BJ (cell line): ENCODE measurements at places on chromosomes 1 and 21. TPM values are rescaled to one million over a fixed set of nuclear protein-coding genes. Genes with fewer than 3 reads are reported as not detected.

NR5A2 gene
- polyA plus RNA-seq, result 0.11 and 0.12 TPM in 2 replicates

KCNJ10 gene
- not detected in 2 replicates for polyA plus RNA-seq

- no peak for DNase-seq
Observed at GRCh38 chr1:206809504-206810084, 37.3 kb upstream of the IL10 start.

DNA sequence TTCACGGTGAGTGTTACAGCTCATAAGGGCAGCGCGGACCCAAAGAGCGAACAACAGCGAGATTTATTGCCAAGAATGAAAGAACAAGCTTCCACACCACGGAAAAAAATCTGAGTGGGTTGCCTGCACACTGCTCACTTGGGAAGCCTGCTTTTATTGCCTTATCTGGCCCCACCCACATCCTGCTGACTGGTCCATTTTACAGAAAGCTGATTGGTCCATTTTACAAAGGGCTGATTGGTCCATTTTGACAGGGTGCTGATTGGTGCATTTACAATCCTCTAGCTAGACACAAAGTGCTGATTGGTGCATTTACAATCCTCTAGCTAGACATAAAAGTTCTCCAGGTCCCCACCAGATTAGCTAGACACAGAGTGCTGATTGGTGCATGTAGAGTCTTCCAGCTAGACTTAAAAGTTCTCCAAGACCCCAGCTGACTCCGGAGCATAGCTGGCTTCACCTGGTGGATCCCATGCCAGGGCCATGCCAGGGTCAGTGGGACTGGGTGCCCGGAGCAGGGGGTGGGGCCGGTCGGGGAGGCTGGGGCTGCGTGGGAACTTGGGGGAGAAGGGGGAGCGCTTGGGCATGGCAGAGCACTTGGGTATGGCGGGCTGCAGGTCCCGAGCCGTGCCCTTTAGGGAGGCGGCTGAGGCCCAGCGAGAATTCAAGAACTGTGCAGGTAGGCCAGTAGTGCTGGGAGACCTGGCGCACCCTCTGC lies 75.4 kb upstream of the ATP1A1 start:
- no peak for DNase-seq

DNA sequence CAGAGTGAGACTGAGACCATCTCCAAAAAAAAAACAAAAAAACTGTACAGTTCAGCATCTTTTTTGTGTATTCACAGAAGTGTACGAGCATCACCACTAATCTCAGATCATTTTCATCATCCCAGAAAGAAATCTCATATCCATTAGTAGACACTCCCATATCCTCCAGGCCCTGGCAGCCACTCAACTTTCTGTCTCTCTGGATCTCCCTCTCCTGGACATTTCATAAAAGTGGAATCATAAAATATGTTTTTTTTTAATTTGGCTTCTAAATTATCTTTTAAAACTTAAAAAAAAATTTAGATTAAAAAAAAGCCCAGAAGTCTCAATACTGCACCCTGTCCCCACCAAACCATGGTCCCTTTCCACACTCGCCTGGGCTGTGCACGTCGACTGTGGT lies 22.1 kb downstream of the RIPPLY3 start:
- DNase-seq, result no peak

DNA sequence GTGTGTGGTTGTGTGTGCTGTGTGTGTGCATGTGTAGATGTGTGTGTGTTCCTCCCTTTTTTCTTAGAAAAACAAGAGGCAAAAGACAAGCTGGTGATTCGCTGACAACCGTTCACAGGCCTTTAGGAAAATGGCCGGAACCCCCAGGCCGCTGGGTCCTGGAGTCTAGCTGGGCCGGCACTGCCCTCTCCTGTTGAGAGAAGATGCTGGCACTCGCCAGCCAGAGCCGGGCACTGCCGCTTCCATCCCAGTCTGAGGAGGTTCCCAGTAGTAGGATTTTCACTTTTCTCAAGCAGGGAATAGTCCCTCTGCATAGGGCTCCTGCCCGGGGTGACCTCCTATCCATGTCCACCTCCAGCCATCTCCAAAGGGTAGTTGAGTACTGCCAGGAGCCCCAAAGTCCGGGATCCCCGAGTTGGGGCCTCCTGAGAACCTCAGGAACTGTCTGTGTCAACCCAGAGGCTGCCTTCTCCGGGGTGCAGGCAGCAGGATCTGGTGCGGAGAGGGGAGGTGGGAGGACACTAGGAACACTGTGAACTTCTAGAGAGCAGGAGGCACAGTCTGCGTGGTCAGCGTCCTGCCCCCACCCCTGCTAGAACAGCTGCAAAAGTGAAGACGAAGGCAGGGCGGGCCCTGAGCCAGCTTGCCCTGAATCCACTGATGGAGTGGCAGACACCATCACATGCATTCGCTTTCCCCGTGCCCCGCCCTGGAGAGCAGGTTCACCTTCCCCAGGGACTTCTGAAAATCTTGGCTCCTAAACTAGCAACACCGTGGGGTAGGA lies 44.1 kb upstream of the ARHGEF16 start:
- DNase-seq, result no peak

DNA sequence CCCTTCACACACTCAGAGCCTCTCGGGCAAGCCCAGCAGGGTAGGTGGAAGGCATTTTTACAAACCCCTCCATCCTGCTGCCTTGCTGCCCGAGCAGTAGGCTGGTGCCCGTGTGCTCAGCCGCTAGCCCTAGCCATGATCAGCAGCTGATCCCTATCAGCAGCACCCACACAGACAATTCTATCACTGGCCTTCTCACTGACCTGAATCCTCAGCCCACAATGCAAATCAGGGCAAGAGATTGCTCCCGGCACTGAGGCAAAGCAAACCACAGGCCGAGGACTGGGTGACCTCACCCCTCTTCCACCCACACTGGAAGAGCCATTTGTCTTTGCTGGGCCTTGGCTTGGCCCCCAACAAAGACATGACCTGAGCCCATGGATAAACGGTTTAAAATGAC lies 895 bp upstream of the PDZK1 start:
- DNase-seq, result no peak

LYST gene
- polyA plus RNA-seq, result 7.2 and 9.5 TPM in 2 replicates

- no peak for DNase-seq
Observed at GRCh38 chr21:42063191-42063570, 7.9 kb upstream of the UMODL1 start.

- no peak for DNase-seq
Observed at GRCh38 chr1:159879136-159879535, 16.7 kb upstream of the VSIG8 start.

DNA sequence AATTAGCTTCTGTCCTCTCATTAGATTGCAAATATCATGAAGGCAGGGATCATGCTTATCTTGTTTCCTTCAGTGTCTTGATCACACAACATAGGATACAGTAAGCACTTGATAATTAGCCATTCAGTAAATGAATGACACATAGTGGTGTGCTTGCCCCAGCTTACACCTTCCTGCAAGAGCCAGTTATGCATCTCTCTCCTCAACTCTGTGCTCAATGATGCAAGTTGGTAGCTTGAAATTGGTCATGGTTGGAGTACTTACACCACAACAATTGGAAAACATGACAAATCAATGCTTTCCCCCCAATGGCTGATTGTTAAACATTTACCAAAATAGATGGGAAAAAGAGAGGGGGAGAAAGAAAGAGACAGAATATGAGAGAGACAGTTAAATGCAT lies 129.2 kb downstream of the NUF2 start:
- no peak for DNase-seq

GRCh38 chr21:34728479-34728878 lies 59.7 kb downstream of the CLIC6 start:
- no peak for DNase-seq

KIF17 gene
- 1.6 and 3.7 TPM in 2 replicates for polyA plus RNA-seq

PLA2G2F gene
- not detected in 2 replicates for polyA plus RNA-seq

- no peak for DNase-seq
Observed at GRCh38 chr1:12485231-12486058, 132.6 kb downstream of the DHRS3 start.

DNA sequence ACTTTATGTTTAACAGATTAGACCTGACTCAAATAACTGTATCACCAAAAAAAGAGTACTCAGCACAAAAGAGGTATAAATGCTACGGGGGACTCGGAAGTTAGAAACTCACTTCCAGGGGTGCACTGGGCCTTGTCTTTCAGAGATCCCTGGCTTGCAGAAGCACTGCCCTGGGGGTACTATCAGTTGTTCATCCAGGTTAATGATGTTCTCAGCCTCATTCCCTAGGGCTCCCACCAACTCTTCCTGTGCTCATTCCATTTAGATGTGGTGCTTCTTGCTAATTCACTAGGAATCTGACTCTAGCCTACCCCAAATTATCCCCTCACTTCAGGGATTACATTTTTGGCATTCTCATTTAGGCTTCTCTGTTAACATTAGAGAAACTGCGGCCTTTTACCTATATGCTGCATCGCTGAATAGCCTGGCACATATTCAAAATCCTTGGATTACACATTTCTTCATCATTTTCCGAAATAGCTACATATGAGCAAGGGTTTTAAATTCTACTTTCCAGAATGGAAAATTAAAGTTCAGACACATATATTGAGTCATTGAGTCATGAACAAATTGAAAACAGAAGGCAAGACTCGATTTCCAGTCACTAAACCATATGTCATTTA lies 338.5 kb downstream of the KCTD3 start:
- DNase-seq, result no peak

E2F2 gene
- polyA plus RNA-seq, result 0.11 TPM in 2 replicates

- DNase-seq, result no peak
Observed at GRCh38 chr1:58934706-58935105, 150.9 kb upstream of the JUN start.

DNA sequence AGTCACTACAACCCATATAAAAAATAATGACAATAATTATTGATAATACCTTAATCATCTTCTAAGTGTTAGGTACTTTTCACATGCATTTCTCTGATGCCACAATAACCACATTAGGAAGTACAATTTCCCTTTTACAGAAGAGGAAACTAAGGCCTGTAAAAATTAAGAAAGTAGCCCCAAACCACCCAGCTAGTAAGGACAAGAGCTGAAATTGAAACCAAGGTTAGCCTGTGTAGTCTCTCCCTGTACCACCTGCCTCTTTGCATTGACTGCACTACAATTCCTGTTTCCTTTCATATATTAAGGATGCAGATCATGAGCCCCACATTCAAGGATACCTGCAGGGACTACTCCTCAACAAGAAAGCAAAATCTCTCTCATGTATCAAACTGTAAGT lies 288.8 kb downstream of the GPATCH2 start:
- no peak for DNase-seq

PMF1 gene
- 55.0 and 73.1 TPM in 2 replicates for polyA plus RNA-seq

- no peak for DNase-seq
Observed at GRCh38 chr1:178057141-178057765, 36.7 kb upstream of the RASAL2 start.

GRCh38 chr1:164296172-164296571 lies 262.8 kb upstream of the PBX1 start:
- DNase-seq, result no peak

DNA sequence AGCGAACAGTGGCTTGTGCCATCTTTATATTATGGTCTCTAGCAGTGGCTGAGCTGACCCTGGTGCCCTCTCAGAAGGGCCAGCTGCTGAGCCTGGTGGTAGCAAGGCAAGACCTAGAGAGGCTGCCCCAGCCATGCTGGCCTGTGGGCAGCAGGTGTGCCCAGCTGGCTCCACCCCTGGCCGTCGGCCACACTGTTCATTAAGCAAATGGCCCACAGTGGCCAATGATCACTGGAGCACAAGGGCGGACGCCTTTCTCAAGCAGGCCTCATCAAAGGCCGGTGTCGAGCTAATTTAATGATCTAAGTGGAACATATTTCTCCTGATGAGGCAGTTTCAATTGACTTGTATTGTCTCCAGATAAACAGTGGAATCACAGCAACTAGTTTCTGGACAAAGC lies 89.4 kb downstream of the GRIK3 start:
- no peak for DNase-seq
